ENCODE measurements at places on chromosomes 4 and X.

- DNase-seq: no peak
These were observed 67.9 kb downstream of the GAB1 start for GRCh38 chr4:143404555-143404954.

GRCh38 chrX:46381630-46382029 lies 163.6 kb downstream of the ZNF674 start:
- no peak for DNase-seq

DNA sequence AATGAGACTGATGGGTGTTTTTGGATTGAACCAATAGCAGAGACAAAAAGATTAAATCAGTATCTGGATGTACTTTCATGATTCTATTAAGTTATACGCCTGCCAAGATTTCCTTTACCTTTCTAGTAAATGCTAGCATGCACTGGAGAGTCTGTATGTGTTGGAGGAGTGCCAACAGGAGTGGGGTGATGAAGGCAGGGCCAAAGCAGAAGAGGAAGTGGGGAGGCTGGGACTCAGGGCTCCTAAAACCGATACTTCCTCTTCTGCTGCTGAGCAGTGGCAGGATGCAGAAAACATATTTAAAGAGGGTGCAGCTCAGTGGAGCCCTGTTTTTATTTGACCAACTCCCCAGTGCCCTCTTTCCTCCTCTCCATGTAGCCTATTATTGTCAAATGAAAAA lies 5.6 kb downstream of the CYSLTR1 start:
- peak; percentile 58 for DNase-seq

DNA sequence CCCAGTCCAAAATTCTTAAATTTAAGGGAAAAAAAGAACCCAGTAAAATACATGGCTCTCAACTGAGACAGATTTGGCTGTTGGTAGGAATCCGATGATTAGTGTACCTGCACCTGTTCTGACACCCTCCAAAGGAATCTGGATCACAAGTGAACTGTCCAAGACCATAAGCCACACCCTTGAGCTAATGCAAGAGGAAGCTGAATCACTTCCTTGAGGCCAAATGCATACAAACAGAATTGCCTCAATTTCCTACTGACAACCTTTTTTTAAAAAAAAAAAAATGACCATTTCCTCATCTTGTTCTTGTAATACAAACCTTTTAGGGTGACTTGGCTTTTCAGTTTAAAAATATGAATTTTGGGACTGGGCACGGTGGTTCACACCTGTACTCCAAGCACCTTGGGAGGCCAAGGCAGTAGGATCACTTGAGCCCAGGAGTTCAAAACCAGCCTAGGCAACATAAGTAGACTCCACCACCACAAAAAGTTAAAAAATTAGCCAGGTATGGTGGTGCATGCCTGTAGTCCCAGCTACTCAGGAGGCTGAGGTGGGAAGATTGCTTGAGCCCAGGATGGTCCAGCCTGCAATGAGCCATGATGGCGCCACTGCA lies 10.7 kb upstream of the FBXL5 start:
- DNase-seq: no peak

DNA sequence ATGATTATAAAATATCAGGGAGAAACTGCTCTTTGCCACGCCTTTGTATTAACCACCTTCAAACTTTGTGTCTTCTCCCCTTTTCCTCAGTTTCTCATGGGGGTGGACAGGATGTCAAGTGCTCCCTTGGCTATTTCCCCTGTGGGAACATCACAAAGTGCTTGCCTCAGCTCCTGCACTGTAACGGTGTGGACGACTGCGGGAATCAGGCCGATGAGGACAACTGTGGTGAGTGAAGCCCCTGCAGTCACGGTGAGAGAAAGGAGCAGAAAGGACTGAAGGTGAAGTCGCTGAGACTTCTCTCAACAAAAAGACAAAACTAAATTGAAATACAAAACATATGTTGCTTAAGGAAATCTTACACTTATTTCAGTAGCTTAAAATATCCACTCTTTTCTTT lies 50.9 kb downstream of the RXFP1 start:
- DNase-seq: no peak
